ENCODE measurements at places on chromosomes 12 and 14. TPM values are rescaled to one million over a fixed set of nuclear protein-coding genes. Genes with fewer than 3 reads are reported as not detected.

HCAR1 gene
- polyA plus RNA-seq = 1.2 TPM

OTOGL gene
- 0.70 TPM for polyA plus RNA-seq

PPM1H gene
- 2.8 TPM for polyA plus RNA-seq

DNA sequence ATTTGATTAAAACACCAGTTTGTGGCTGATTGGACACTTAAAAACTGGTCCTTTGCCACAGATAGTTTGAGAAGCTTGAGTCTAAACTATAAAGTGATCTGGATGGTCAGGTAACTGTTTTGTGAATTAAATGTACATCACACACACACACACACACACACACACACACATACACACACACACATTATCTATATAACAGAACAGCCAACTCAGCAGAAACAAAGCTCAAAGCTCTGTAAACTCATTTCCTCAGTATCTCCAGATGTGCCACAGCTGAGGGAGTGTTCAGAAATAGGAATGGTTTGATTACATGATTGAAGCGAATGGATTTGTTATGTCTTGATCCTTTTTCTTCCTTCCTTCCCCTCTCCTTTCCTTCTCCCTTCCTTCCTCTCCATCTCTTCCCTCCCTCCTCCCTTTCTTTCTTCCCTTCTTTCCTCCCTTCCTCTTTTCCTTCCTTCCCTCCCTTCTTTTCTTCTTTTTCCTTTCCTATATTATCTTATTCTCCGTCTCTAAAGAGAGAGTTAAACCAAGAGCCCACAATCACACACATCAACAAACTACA, 100.3 kb downstream of the LLPH start:
- DNase-seq = no peak

GRCh38 chr12:7694556-7695236, 879 bp downstream of the GDF3 start:
- no peak for DNase-seq

GRCh38 chr12:124568431-124569374, 1.3 kb upstream of the NCOR2 start:
- peak; percentile 90 for DNase-seq

- no peak for DNase-seq
Measured at GRCh38 chr14:68182492-68182891, 362.9 kb downstream of the RAD51B start.

DNA sequence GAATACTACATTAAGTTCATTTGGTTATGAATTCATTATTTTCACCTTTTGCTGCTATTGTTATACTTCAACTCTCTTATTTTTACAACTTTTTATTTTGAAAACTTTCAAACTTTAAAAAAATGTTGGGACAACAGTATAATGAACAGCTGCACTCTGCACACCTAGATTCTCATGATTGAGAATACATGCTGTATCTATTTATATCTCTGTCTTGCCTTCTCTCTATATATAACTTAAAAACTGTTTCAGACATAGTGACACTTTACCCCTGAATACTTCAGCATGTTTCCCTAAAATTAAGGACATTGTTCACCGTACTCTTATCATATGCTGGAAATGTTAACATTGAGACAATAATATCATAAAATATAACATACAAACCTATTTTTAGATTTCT, 237.1 kb downstream of the GPHN start:
- no peak for DNase-seq

DNA sequence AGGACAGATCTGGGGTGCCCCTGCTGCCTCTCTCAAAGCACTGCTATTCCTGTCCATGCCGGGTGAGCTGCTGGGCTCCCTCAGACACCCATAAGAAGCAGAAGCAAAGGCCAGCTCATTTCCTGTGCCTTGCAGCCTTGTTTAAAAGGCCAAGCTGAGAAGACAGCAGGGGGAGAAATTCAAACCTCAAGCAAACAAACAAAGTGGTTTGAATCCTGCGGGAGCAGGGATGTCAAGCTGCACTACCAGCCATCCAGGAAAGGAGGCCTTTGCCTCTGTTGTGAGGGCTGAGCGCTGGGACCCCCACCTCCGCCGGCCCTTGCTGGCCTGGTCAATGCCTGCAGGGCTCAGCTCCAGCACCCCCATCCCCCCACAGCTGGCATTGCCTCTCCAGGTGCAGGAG, 176.5 kb downstream of the PIWIL1 start:
- DNase-seq = no peak

DNA sequence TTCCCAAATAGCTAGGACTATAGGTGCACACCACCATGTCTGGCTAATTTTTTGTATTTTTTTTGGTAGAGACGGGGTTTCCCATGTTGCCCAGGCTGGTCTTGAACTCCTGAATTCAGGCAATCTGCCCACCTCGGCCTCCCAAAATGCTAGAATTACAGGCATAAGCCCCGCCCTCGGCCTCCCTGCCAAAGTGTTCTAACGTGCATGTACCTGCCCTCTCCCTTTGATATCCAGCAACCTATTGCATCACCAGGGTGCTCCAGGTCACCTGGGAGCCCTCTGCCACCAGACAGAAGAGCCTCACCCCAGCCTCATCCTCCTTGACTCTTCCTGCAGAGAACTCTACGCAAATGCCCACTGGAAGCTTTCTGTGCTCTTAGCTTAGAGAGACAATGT, 2.2 kb upstream of the EML1 start:
- no peak for DNase-seq

GRCh38 chr12:87807086-87807485, 222.1 kb downstream of the C12orf50 start:
- no peak for DNase-seq

DNA sequence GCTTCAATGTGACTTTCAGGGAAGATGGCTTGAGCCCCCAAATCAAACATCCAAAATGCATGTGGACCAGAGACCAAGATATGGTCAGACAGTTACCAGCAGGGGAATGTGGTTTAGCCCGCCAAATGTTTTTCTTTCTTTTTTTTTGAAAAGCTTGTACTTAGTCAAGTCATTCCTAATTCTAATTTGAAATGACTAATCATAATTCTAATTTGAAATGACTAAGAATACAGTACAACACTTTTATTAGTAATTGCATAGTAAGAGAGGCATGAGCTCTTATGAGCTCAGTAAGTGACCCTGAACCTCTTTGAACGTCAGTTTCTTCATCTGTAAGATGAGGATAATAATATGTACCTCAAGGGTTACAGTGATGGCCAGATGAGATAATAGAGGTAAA, 72.4 kb downstream of the HECTD4 start:
- DNase-seq = no peak

DNA sequence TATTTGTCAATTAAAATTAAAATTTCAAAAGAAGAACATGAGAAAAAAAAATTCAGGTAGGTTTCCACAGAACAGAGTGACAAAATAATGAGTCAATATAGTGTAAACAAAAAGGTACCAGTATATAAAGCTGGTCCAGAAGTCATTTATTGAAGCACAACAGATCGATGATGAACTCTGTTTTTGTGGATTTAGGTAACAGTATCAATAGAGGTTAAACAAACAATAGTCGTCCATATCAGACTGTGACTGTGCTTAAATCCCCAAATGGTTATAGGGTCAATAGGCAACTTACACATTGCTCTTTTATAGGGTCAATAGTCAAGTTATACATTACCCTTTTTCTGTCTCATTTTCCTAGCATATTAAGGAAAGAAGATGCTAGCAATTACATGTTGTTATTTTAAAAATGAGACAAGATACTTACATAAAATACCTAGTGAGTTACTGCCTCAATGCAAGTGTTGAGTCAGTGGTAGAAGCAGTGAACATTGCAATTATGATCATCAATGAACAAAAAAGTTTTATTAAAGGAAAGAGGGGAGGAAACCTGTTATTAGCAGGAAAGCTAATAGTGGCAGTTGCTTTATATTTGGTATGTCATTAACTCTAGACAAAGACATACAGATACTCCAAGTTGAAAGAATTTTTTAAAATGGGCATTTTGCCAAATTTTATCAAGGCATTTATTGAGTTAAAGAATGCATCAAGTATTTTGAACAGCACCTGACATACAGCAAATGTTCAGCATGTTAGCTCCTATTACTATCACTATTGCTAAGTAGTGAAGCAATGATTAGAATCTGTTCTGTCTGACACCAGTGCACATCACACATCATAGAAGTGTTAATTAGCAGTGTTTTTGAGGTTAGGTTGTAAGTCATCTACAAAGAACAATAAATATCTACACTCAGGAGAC, 102.9 kb downstream of the CCER1 start:
- no peak for DNase-seq

GRCh38 chr12:53077030-53077429, 2.2 kb downstream of the SPRYD3 start:
- DNase-seq = peak; percentile 76

DNA sequence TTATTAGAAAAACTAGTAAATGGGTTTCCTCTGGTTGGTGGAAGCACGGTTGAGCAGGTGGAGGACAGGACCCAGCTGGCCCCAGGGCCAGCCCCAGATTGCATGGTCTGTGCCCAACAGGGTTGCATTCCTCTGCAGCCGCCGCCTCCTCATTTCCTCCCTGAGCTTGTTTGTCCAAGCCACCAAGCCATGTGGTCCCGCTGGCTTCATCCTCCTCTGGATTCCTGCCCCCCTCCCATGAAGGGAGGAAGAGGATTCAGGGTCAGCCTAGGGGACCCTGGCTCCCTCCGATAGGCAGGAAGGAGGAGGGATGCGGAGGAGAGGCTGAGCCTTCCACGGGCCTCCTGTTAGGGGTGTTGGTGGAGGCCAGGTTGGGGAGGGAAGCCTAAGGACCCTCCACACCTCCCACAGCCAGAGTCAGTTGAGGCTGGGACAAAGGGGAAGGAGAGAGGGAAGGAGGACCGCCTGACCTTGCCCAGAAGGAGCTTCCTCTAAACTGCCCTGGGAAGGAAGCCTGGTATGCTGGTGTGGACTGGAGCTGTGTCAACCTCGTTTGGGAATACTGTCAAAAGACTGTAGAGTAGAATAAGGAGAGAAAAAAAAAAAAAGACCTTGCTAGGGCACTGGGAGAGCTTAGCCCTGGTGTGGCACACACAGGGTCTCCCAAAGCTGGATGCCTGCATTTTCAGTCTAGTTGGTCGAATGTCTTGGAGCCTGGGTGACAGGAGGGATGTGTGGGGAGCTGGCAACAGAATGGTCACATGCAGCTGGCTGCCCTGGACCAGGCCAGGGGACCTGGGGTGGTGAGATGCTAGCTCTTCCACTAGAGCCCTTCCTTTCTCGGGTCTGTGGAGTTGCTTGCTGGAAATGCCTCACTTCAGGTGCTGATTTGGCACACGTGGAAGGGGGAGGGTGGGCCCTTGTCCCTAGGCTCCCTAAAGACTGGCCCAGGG, 42.4 kb downstream of the PLEKHG3 start:
- DNase-seq = no peak
